ENCODE measurements at places on chromosomes 5 and 9. TPM values are rescaled to one million over a fixed set of nuclear protein-coding genes. Genes with fewer than 3 reads are reported as not detected.

- DNase-seq, result no peak
These were observed 52.4 kb downstream of the CSNK1A1 start for GRCh38 chr5:149498724-149499336.

GRCh38 chr9:33388110-33388994 is 14.0 kb downstream of the AQP7 start:
- no peak for DNase-seq

The SPOUT1 gene
- polyA plus RNA-seq, result 36.7 TPM

The IFNE gene
- 0.81 TPM for polyA plus RNA-seq

DNA sequence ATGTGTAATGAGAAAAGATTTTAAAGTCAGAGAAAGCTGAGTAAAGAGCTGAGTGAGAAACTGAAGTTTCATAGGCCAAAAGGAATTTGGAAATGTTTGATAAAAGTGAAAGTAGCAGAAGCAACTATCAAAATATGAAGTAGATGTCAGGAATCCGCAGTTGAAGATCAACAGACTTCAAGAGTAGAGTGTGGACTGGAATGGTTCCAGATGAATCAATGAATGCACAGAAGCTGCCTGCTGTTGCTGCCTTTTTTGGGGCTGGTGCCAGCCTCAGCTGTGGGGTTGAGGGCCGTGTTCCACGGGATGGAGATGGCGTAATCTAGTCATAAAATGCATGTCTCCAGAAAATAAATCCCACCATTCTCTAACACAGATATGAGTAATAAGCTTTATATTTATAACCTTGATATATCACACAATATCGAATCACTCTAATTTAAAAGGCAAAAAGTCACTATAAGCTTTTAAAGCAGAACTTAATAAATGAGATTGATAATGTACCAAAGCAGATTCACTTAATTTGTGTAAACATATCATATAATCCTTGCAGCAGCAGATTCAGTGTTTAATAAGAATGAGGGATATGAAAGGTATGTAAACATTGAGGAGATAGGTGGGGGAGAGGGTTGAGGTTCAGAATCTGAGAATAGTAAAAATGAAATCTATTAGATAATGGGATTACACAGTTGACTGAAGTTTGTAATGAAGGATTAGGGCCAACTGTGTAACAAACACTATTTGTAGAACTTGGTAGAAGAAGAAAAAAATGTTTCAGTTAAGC is 652.3 kb upstream of the FTMT start:
- no peak for DNase-seq

DNA sequence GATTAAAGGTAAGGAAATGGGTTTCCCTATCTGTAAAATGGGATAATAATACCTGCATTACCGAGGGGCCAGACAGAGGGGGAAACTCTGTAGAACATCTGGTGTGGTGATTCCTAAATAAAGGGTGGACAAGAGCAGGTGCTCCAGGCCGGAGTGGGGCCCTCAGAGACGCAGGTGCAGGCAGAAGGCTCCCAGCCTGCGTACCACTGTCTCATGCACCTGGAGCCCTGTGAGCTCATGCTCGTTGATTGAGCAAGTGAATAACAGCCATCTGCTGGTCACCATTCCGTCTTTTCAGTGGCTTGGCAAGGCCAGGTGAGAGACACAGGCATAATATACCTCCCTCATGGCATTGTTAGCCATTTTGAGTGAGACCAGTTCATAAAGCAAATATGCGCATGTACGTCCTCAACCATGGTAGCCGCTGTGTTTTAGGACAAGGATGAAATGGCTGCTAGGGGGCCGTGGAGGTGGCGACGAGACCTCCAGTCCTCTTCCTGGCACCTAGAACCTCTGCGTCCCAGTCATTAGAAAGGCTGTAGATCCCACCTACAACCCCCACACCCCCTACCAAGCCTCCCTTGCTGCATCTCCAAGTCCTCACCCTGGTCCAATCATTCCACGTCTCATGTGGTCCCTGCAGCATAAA is 198.0 kb upstream of the MVB12B start:
- no peak for DNase-seq

The RASGEF1C gene
- polyA plus RNA-seq, result 0.37 TPM

GRCh38 chr9:128733256-128733655 is 9.3 kb upstream of the ZDHHC12 start:
- peak; percentile 85 for DNase-seq

DNA sequence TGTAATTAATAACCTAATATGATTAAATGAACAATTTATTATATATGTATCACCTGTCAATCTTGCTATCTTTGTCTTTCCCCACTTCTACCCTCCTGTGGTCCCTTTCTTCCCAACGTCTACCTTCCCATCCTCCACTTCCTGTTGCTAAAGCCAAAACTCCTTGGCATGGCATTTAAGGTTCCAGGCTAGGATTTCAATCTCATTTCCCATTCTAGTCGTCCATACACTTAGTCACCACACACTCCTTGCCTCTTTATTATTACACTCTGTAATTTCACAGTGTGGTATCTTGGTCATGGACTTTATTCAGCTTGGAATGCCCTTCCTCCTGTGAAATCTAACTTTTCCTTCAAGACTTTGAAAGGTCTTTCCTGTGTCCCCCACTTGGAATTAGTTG is 115.3 kb downstream of the SEMA6A start:
- DNase-seq, result no peak

The GDNF gene
- polyA plus RNA-seq, result 2.3 TPM

The NIPSNAP3A gene
- 31.1 TPM for polyA plus RNA-seq

DNA sequence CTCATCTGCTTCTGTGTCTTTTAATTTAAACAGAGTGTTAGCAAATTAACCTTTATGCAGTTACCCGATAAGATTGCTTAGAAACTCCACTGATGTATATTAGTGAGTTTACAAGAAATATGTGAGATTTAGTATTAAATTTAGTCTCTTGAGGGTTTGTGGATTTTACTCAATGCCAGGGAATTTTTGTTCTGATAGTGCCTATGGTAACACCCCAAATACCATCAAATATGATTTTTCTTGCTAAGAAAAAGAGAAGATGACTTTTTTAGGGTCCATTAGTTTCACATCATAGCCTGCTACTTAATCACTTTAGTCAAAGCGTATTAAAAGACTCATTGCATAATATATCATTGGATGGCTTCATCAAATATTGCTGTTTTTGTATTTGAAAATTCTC is 224.9 kb downstream of the PCSK5 start:
- DNase-seq, result no peak

The MSX2 gene
- polyA plus RNA-seq, result 4.7 TPM

DNA sequence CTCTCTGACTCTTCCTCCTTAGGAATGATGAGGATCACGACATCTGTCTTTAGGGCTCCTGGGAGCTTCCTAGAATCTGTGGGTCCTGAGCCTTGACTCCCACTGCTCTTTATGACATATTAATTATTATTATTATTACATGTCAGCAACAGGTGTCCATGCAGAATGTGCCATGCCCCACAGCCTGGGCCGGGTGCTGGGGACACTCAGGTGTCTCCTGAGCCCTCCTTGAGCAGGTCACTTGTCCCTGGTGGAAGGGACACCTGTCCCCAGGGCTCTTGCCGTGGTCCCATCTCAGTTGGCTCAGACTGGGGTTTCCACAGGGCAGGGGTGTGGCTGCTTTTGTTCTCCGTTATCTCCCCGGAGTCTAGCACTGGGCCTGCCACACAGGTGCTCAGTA is 34.2 kb downstream of the PTGES start:
- no peak for DNase-seq

The PPP2R2B gene
- 2.8 TPM for polyA plus RNA-seq

The PROB1 gene
- 2.3 TPM for polyA plus RNA-seq

The CER1 gene
- polyA plus RNA-seq, result not detected

DNA sequence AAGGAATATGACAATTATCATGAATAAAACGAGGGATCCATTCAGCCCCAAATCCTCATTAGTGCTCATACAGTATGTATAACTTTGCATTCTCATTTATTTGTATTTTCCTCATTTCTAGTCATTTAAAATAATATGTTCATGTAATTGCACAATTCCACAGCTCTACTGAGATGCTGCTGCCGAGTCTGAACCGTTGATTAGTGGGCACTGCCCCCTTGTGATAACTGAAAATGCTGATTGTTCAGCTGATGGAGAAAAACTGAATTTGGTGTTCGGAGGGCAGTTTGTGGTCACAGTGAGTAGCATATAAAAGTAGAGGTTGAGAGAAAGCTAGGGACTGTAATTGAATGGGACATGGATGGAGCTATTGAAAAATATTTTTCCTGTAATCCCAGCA is 12.2 kb upstream of the GPR151 start:
- DNase-seq, result no peak

The GKAP1 gene
- polyA plus RNA-seq, result 11.2 TPM

The WNT8A gene
- polyA plus RNA-seq, result not detected

DNA sequence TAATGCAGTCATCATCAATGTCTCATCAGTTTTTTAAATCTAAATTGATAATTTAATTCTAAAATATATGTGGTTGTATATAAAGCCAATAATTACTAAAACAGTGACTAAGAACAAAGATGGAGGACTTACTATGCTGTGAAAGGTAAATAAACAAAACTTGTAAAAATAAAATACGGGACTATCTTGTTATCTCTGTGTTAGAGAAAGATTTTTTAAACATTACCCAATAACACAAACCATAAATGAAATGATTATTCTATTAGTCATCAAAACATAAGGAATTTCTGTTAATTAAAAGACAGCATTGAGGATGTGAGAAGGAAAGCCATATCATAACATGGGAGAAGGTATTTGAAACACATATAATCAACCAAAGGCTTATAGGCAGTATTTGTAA is 226.2 kb upstream of the SMC2 start:
- DNase-seq, result no peak

GRCh38 chr5:60356745-60357144 is 343.2 kb downstream of the DEPDC1B start:
- no peak for DNase-seq

The CATSPER3 gene
- 1.4 TPM for polyA plus RNA-seq

- DNase-seq, result no peak
These were observed 2.2 kb downstream of the DOCK8 start for GRCh38 chr9:216866-217265.

The BTNL8 gene
- 192 TPM for polyA plus RNA-seq

The PCDH12 gene
- polyA plus RNA-seq, result 5.1 TPM

DNA sequence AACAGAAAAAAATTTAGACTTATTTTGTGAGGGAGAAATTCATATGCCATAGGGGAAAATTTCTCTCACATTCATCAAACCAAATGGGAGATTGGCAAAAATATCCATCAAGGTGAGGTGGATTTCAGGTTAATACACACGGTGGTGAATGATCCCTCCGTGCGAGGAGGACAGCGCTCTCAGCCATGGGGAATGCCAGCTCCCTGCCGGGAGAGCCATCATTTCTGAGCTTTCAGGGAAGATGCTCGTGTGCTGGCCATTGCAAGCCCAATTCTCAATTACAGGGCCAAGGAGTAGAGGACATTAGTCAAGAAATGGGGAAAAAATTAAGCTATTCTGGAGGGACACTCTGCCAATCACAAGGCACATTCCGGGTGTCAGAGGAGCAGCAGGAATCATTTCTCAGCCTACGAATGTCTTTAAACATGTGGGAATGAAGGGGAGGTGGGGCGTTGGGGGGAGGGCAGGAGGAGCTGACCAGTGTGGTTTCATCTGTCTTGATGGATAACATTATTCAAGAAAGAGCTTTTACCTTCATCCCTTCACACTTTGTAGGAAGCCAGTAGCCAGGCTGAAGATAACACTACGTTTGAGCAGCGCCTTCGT is 165.5 kb downstream of the DAB2IP start:
- no peak for DNase-seq

The IL33 gene
- polyA plus RNA-seq, result 10.1 TPM

GRCh38 chr9:35254237-35254636 is 92.4 kb downstream of the UNC13B start:
- DNase-seq, result no peak

GRCh38 chr9:90698871-90699440 is 56.3 kb upstream of the DIRAS2 start:
- DNase-seq, result no peak

DNA sequence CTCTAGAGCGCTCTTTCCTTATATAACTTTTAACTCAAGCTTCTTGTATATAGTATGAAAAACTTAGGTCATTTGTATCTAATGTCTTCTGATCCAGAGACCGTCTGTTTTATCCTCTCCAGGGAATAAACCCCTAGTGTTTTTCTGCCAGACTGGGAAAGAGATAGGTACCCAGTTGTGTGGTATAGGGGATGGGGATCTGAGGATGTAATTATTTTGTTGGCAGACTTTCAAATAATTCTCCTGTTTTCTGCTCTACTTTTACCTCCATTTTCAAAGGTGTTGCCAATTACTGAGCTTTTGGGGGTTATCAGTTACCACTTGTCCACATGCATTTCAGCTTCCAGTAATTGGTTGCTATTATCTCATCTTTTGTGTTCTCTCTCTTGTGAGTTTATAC is 17.9 kb downstream of the CCDC171 start:
- no peak for DNase-seq

The SLC36A2 gene
- not detected for polyA plus RNA-seq

The MYOT gene
- 2.0 TPM for polyA plus RNA-seq

The PTPDC1 gene
- 1.4 TPM for polyA plus RNA-seq

- DNase-seq, result no peak
These were observed 281.0 kb downstream of the CETN3 start for GRCh38 chr5:90128551-90128950.

DNA sequence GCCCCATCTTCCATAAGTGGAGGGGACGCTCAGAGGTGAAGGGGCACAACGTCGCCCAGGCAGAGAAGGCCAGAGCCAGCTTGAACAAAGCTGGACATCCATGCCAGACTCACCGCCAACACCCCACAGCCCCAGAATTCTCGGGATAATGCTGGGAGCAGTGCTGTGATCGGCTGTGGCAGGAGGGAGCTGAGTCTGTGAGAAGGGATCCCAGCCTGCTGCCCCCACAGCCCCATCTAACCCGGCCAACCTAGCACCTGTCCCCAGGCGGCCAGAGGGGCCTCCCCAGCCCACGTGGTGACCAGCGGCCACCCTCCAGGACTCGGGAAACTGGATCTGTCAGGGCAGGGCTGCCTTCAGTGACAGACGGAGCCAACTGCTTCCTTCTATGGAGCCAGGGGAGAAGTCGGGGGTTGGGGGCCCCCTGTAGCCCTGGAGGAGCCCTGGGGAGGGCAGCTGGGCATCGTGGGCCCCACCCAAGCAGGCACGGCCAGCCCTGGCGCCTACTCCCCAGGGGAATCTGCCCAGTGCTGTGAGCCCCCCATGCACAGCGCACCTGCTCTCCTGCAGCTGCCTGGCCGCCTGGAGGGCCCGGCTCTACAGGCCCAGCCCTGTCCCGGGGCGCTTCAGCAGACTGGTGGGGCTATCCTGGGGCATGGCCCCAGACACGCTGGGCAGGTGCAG is 6.0 kb downstream of the BRD3 start:
- no peak for DNase-seq

DNA sequence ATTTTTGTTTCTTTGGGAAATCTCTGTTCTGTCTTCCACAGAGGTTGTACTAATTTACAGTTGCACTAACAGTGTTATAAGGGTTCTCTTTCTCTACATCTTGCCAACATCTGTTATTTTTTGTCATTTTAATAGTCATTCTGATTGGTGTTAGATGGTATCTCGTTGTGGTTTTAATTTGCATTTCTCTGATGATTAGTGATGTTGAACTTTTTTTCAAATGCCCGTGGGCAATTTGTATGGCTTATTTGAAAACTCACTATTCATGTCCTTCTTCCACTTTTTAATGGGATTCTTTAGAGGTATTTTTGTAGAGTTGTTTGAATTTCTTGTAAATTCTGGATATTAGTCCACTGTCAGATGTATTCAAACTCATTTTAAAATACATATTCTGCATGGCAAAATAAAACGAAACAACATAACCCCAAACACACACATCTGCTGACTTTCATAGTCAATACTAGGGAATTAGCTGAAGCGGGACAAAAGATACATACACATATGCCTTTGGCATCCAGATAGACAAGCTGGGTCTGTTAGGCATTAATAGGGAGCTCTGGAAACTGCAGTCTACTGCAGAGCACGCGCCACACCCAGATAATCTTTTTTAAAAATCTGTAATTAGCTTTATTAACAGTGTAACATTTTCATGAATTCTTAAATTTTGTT is 5.8 kb upstream of the SPATA31C2 start:
- no peak for DNase-seq

The SPINK6 gene
- not detected for polyA plus RNA-seq

The CDO1 gene
- 1.3 TPM for polyA plus RNA-seq

The PAPPA gene
- not detected for polyA plus RNA-seq

Measured in small intestine (tissue), 16 donors.